Naive thymus-derived CD4-positive, alpha-beta T cell (primary cell): ENCODE measurements at places on chromosomes 13 and 19.

DNA sequence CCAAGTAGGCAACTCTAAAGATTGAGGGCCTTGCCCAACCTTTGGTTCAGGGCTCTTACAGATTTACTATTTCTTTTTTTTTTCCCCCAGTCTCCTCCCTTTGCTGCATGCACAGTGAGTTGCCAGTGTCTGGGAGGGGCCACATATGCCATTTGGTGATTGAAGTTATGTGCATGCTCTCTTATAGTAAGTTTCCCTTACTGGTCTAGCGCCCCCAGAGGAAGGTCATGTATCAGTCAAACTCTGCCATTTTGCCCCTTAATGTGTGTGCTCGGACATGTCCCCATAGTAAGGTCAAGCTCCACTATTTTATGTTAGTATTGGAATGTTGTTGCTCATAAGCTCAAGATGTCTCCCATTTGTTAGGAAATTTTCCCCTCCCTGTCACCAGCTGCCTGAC lies 1138.0 kb upstream of the SLC10A2 start:
- no peak for DNase-seq

- DNase-seq: no peak
These were observed 43.0 kb upstream of the C13orf42 start for GRCh38 chr13:51154029-51154555.

GRCh38 chr19:32870981-32871451 lies 1.4 kb upstream of the SLC7A9 start:
- DNase-seq: no peak

DNA sequence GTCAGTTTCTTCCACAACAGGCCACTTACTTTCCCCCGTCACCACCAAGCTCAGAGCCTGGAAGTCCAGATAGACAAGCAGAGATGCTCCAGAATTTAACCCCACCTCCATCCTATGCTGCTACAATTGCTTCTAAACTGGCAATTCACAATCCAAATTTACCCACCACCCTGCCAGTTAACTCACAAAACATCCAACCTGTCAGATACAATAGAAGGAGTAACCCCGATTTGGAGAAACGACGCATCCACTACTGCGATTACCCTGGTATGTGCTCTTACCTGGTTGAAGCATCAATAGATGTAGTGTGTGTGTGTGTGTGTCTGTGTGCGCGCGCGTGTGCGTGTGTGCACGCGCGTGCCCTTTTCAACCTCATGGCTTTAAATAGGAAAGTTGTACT lies 3.7 kb downstream of the KLF5 start:
- DNase-seq: no peak

- no peak for DNase-seq
These were observed 1.2 kb upstream of the KATNAL1 start for GRCh38 chr13:30308548-30308947.

- DNase-seq: no peak
These were observed 1665.9 kb upstream of the PCDH20 start for GRCh38 chr13:63081400-63082014.

DNA sequence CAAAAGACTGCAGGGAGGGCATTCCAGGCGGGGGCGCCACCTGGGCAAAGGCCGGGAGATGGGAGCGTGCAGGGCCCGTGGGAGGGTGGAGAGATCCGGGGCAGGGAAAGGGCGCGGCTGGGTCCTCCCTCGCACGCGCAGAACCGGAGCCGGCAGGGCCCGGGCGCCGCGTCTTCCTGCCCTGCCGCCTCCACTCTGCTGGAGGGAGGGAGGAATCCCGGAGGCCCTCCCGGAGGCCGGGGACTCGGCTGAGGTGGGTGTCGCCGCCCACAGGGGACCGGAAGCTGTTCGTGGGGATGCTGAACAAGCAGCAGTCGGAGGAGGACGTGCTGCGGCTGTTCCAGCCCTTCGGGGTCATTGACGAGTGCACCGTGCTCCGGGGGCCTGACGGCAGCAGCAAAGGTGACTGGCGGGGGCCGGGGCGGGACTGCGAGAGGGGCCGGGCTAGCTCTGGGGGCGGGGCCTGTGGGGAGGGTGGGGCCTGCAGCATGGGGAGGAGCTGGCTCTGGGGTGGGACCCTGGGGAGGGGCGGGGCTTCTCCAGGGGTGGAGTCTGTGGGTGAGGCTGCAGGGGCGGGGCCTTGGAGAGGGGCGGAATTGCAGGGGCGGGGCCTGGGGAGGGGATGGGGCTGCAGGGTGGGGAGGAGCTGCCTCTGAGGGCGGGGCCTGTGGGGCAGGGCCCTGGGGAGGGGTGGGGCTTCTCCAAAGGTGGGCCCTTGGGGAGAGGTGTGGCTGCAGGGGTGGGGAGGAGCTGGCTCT lies 51.3 kb downstream of the CELF5 start:
- DNase-seq: peak; percentile 94

DNA sequence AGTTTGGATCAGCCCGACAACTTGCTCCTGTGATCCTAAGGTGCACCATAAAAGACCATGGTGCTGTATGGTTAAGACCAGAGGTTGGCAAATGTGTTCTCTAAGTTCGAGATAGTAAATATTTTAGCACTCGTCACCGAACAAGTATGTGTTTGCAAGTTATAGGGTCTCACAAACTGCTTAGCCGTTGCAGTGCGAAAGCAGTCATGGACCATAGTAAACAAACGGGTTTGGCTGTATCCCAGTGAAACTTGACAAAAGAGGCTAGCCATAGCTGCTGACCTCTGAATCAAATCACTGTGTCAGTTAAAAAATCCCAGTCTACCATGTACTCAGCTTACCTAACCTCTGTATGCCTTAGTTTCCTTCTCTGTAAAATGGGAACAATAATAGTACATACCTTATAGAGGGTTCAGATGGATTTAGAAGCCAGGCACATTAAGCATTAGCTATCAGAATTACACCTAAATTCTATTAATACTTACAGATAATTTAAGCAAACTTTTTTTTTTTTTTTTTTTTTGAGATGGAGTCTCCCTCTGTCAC lies 72.1 kb downstream of the IPO5 start:
- DNase-seq: no peak
